Effector CD4-positive, alpha-beta T cell (primary cell): ENCODE measurements at places on chromosomes 5 and 9.

DNA sequence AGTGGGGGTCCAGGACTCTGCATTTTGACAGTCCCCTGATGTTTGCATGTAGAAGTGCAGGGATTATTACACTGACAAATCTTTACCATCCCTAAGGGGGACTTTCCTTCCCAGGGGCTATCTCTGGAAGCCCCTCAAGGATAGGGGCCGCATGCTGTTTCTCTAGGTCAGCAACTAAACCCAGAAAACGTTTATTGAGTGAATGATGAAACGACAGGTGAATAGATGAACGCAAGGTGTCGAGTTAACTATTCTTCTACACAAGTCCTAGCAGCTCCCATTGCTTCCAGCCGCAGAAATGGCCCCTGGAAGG is 281 bp upstream of the HSD17B4 start:
- DNase-seq: no peak

DNA sequence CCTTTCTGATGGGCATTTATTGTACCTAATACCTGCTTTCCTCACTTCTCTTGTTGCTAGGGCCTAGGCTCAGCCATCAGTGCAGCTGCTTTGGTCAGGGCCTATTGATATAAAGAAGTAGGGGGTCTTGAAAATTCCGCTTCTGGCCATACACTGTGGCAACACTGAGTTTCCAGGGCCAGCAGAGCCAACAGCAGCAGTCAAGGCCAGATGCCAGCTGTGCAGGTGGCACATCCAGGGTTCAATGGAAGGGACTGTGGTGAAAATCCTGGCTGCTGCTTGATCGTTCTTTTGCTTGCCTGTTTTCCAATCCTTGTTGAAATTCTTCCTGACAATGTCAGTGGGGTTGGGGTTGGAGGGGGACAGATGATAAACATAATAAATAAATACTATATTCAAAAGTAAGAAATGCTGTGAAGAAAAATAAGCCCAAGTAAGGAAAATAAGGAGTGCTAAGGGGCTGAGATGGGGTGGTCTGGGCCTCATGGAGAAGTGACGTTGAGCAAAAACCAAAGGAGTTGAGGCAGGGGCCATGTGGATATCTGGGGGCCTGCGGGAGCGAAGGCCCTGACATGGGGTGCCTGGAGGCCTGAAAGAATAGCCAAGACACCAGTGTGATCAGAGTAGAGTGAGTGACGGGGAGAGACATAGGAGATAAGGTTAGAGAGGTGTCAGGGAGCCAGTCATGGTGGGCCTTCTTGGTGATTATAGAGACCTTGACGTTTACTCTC is 91.0 kb upstream of the ALDH1B1 start:
- no peak for DNase-seq

- DNase-seq: no peak
These were observed 282.5 kb upstream of the SMARCA2 start for GRCh38 chr9:1732670-1733069.

DNA sequence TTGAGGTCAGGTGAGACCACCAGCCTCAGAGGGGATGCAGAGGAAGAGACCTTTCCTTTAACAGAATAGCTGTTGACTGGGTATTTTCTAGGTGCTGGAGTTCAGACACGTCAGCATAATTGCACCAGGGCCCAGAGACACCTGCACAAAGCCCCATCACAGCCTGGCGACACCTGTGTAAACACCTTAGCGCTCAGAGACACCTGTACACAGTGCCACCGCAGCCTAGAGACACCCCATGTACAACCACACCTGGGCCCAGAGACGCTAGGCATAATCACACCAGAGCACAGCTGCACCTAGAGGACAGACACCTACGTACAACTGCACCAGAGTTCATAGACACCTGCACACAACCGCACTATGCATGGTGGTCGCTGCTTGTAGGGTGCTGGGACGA is 1.0 kb downstream of the TRIP13 start:
- DNase-seq: no peak

GRCh38 chr9:34496149-34496712 is 26.6 kb downstream of the ENHO start:
- no peak for DNase-seq

- DNase-seq: no peak
These were observed 355.1 kb upstream of the GRIA1 start for GRCh38 chr5:153135411-153135810.

- DNase-seq: no peak
These were observed 287.0 kb upstream of the SEMA6A start for GRCh38 chr5:116861666-116862065.

- DNase-seq: no peak
These were observed 431.4 kb upstream of the CCNG1 start for GRCh38 chr5:163005949-163006348.

GRCh38 chr5:122697191-122697590 is 77.7 kb upstream of the SNX2 start:
- no peak for DNase-seq
